ENCODE measurements at places on chromosomes 4 and X. TPM values are rescaled to one million over a fixed set of nuclear protein-coding genes. Genes with fewer than 3 reads are reported as not detected.

The LDB2 gene
- 5.1 TPM for total RNA-seq

The RPL34 gene
- total RNA-seq, result 968 TPM

The BEX1 gene
- not detected for total RNA-seq

The FRMPD4 gene
- total RNA-seq, result under 0.01 TPM

The MOB1B gene
- total RNA-seq, result 7.3 TPM

The CXorf65 gene
- not detected for total RNA-seq

The SLC34A2 gene
- total RNA-seq, result not detected
